NAMALWA (cell line): ENCODE measurements at places on chromosomes 7 and 10.

DNA sequence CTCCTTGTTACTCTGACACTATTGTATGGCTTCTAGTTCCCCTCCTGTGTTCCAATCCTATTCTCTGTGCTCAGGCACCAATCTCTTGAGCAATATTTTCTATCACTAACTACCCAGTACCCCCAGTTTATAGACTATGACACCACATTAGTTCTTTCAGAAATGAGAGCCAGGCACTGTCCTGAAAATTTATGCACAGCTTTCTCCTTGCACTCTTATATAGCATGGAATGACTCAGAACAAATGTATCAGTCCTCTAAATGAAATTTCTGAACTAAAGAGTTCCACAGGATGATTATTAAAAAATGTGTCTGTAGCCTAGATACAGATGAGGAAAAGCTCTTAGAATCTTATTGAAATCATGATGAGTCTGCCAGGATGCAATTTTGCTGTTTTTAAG is 489.9 kb downstream of the XPNPEP1 start:
- DNase-seq = no peak

DNA sequence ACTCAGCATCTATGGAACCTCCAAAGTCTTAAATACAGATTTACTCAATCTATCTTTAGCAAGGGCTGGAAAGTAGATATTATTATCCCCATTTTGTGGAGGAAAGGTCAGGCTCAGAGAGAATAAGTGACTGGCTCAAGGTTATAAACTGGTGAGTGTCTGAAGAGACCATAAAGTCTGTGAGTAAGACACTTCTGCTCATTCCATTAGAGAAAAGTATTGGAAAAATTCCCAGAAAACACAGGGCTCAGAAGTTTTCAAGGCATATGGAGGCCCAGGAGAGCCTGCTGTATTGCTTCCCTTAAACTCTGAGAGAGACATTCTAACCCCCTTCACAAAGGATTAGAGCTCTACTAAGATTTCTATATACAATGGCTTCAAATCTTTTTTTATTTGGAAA is 134.8 kb downstream of the PCDH15 start:
- DNase-seq = no peak

DNA sequence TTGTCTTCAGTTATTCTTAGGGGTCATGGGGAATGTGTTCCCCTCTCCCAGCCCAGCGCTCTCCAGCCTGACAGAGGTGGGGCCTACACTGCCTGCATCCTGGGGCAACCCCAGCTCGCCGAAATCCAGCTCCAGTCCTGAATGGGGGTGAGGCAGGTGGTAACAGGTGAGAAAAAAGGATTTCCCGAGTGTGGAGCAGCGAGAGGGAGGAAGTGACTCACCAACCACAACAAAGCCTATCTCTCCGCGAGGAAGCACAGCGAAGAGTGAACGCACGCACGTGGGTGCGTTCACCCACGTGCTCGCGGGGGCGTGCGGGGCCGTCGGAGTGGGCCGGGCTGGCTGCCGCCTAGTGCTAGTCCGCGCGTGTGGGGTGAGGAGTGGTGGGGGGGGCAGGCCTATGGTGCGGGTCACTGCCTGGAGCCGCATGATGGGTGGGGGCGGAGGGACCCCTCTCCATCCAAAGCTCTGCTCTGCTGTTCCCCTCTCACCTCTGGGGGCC is 855 bp upstream of the PALD1 start:
- DNase-seq = peak; percentile 35

DNA sequence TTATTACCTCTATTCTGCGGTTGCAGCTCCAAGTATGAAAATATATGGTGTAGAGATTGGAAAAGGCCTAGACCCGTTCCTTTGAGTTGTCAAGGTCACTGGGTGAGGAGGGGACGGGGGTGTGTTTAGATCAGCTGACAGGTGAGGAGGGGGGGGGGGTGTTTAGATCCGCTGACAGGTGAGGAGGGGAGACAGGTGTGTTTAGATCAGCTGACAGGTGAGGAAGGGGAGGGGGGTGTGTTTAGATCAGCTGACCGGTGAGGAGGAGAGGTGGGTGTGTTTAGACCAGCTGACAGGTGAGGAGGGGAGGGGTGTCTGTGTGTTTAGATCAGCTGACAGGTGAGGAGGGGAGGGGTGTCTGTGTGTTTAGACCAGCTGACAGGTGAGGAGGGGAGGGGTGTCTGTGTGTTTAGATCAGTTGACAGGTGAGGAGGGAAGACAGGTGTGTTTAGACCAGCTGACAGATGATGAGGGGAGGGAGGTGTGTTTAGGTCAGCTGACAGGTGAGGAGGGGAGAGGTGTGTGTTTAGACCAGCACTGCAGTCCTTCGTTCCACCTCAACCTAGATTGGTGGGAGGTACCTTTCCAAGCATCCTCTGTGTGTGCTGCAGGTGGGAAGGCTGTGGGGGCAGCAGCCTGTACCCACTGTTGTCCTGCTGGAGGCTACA is 655.0 kb upstream of the ADARB2 start:
- no peak for DNase-seq

DNA sequence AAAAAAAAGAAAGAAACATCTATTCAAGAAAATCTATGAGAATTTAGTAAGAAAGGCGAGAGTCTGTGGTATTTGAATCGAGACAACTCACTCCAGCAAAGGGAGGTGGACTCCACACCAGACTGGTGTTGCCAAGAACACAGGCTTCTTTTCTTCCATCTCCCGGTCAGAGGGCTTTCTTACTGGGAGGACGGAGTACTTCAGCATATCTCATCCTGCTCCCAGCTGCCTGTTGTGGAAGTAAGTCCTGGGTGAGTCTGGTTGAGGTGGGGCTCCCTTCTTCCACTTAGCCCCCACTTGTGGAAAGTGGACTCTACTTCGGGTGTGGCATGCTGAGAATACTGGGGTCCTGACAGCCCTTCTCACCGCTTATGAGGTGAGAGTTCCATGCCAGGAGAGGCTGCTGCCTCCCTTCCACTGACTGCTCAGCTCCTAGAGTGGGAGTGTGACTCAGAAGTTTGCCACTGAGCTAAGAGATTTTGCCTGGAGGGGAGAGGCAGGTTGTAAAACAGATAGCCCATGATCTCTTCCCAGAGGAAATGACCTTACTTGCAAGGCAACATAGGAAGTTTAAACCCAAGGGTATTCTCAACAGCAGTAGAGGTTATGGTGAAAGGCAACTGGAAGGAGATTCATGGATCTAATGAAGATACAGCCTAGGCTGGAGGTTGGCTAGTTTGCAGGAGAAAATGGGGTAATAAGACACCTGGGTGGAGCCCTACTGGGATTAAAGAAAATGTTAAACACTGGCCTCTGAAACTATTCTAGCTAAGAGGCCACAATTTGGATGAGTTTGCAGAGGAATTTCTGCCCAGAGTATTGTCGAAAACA is 3.5 kb upstream of the NACAD start:
- no peak for DNase-seq

- DNase-seq = no peak
Observed at GRCh38 chr7:158651968-158652565, 52.5 kb downstream of the NCAPG2 start.

DNA sequence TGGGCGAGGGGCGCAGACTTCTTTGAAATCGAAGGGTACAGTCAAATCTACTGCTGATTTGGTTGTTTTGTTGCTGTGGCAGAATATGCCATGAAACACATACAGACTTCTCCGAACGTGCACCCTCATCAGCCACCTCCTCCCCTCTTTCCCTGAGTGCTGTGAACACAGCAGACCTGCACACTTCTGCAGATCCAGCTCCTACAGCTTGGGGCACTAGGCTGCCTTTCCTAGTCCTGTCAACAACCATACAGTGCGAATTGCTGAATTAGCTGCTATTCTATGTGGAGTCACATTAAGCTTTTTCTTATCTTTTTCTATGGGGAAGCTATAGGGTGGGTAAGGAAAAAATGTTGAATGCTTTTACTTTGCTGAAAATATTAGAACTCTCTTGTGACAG is 57.5 kb downstream of the COL17A1 start:
- DNase-seq = peak; percentile 26

GRCh38 chr10:78528749-78529204 is 495.1 kb downstream of the RPS24 start:
- no peak for DNase-seq

- no peak for DNase-seq
Observed at GRCh38 chr10:126670056-126670894, at the start of gene C10orf90. Gene C10orf90, minus strand, starts transcription at chr10:126670693. Its CDS starts 213 bp downstream, at chr10:126670480.

DNA sequence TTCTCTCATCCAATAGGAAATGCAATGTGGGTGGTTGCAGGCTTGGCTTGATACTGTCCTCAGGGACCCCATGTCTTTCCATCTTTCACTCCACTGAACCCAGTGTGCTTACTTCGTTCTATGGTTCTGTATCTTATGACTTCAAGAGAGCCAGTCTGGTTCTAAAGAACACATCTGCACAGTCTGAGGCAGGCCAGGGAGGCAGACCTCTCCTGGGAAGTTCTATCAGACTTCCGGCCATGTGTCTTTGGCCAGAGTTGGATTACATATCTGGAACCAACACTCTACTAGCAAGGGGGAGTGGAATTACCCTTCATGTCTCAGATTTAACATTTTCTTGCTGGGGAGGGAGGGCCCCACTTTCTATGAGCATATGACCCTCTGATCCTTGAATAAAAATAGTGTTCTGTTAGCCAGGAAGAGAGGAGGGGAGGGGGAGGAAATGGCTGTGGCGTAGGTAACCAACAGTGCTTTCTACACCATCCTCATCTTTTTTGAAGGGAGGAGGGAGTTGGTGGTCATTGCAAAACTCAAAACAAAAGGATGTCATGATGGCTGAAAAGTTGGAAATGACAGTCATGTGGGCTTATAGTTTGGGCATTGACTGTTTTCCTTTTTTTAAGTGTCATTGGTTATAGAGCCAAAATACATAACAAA is 370.2 kb downstream of the GATA3 start:
- no peak for DNase-seq

DNA sequence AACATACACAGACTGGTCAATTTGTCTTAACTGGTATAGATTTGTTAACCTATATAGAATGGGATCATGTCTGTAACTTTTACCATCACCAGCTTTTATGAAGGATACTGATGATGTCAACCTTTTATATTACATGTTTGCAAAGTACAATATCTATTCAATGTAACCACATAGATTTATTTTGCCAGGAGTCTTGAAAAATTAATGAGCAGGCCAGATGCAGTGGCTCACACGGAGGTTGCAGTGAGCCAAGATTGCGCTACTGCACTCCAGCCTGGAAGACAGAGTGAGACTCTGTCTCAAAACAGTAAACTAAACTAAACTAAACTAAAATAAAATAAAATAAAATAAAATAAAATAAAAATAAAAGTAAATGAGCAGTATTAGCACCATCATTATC is 30.0 kb upstream of the PARD3 start:
- no peak for DNase-seq

DNA sequence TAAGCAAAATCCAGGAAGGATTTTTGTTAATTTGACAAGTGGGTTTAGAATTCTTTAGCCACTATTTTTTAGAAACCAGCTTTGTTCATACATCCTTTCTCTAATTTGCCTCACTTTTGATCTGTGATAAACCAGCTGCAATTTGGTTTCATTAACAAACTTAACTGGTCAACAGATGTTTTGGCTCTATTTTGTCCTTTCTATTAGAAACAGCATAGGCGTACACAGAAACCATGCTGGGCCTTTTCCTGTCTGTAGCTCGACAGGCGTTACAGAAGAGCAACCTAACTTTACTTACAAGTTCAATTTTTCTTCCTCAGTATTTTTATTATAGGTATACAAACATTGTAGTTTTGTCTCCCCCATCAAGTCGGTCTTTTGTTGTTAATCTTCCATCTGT is 28.2 kb downstream of the KAT6B start:
- peak; percentile 22 for DNase-seq

- no peak for DNase-seq
Observed at GRCh38 chr7:55476852-55477780, 95.2 kb downstream of the VOPP1 start.

DNA sequence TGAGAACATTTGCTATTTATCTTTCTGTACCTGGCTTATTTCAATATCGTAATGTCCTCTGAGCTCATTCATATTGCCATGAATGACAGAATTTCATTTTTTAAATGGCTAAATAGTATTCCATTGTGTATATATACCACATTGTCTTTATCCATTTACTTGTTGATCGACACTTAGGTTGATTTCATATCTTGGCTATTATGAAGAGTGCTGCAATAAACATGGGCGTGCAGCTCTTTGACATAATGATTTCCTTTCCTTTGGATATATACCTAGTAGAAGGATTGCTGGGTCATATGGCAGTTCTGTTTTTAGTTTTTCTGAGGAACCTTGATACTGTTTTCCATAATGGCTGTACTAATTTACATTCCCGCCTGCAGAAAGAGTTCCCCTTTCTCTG is 30.2 kb downstream of the NEURL1 start:
- DNase-seq = no peak

GRCh38 chr7:107236862-107237261 is 68.1 kb downstream of the HBP1 start:
- DNase-seq = no peak

GRCh38 chr7:44134943-44135628 is 6.0 kb downstream of the MYL7 start:
- no peak for DNase-seq

DNA sequence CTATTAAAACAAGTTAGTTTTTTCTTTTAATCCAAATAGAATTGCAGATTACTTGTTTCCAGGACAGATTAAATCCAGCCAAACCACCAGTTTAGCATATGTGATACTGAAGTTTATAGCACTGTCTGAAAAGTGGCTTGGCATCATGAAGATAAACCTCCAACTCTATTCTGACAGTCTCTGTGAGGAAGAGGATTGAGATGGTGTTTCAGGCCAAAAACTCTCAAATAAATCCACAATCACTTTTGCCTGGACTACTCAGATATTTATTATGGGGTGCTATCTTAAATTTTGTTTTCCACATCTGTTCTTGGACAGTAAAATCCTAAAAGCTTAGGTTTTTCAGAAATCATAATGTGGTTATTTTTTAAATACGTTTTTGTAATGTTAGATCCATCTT is 161.7 kb upstream of the SEMA3C start:
- no peak for DNase-seq

DNA sequence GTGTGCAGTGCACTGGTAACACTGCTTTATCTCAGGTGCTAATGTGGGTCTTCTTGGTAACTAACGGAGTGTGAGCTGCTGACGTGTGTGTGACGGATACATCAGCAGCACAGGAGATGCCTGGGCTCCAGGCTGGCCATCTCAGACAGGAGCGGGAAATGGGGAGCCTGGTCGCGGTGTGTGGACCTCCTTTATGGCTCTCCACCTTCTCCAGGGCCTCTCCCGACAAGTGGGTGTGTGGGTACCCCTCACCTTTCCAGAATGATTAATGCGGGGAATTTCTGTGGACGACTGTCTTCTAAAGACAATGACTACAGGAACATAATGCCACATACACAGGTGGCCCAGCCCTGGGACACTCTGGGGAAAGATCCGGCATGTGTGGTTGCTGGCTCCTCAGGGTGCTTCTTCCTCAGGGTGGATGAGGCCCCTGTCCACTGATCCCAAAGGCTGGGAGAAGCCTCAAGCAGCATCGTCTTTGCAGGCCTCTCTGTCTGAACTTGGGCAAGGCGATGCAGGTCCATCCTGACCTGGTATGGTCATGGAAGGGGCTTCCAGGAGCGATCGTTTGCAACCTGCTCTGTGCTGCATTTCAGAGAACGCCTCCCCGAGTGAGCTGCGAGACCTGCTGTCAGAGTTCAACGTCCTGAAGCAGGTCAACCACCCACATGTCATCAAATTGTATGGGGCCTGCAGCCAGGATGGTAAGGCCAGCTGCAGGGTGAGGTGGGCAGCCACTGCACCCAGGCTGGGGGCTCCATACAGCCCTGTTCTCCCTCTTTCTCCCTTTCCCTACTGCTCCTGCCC is 20.3 kb upstream of the CSGALNACT2 start:
- no peak for DNase-seq

- no peak for DNase-seq
Observed at GRCh38 chr7:55181762-55182161, 162.9 kb downstream of the EGFR start.

- DNase-seq = no peak
Observed at GRCh38 chr7:70975754-70976153, 156.2 kb upstream of the GALNT17 start.

GRCh38 chr7:79529881-79530235 is 76.4 kb upstream of the MAGI2 start:
- no peak for DNase-seq
